ENCODE measurements at places on chromosomes 7 and 10.

GRCh38 chr7:69751026-69751425 lies 152.8 kb downstream of the AUTS2 start:
- no peak for DNase-seq

- no peak for DNase-seq
These were observed 19.2 kb downstream of the ABCB4 start for GRCh38 chr7:87456247-87456646.

DNA sequence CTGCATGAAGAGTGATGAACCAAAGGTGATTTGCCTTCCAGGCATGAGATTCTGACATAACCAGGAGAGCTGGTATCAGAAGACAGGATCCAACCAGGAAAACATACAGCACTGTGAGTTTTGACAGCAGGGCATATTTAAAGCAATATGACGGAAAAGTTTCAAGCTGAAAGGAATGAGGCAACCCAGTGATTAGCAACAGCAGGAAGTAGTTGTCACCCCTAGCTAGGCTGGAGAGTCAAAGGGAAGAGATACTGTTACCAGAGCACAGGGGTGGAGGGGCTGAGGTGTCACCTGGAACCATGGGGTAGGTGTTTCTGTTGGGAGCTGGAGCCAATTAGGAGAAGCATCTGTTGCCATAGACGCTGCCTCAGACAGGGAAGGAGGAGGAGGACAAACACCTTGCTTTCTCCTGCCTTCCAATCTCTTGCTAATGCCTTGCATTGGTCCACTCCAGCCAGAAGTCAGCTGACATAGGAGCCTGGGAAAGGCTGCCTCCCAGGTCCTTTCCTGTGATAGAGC lies 125.4 kb upstream of the SORCS3 start:
- no peak for DNase-seq

GRCh38 chr10:81520688-81521087 lies 354.3 kb upstream of the NRG3 start:
- no peak for DNase-seq

- no peak for DNase-seq
These were observed at the start of gene ADCY1 for GRCh38 chr7:45573661-45574415. TSS of gene ADCY1 (plus strand) at chr7:45574368. CDS start at chr7:45574544, 176 bp downstream.

DNA sequence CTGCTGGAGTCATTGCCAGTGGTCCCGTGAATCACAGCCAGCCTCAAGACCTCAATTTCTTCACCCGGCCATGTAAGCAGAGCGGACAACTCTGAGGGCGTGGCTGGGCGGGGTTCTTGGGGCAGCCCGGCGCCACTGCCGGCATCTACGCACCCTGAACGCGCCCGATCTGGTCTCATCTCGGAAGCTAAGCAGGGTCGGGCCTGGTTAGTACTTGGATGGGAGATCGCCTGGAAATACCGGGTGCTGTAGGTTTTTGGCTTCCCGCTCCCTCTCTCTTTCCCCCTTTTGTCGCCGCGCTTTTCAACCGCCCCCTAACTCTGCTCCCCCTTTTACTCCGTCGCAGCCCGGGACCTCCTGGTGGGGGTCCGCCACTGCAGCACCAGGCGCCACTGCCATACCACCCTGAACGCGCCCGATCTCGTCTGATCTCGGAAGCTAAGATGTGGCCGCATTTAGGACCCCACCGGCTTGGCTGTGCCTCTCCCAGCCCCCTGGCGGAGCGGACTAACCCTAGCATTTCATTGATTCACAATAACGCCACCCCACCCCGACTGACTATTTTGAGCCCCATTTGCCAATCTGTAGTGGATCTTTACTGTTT lies 25.3 kb downstream of the GARIN1A start:
- DNase-seq: peak; percentile 14

DNA sequence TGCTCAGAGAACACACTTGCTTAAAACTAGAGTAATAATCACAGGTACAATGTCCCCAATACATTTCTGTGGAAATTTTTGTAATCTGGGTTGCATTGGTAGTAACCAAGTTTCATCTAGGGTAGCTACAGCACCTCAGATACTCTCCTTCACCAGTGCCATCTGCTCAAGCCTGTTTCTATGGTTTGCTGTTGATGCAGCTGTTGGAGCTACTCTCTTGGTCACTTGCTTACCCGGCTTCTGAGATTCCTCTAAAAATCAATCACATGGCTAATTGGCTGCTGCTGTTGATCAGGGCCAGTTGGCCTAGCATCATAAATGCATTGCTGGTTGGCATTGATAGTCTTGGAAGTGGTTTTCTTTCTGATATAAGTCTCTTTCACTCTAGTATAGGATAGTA lies 220.8 kb downstream of the BICC1 start:
- no peak for DNase-seq

DNA sequence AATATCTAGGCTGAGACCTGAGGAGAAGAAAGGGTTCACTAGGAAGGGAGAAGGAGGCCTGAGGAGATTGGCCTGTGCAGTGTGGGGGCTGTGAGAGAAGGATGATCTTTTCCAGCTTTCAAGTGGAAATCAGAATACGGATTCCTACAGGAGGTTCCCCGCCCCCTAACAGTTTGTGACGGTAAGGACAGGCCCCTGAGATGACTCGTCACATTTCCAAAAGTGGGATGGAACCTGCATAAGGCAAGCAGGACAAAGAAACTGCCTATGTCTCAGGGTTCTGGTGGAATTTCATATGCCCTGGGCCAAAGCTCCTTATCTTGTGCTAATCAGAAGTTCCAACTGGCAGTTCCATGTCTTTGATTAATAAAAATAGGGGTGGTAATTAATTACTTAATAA lies 275.6 kb downstream of the SNX10 start:
- DNase-seq: no peak

DNA sequence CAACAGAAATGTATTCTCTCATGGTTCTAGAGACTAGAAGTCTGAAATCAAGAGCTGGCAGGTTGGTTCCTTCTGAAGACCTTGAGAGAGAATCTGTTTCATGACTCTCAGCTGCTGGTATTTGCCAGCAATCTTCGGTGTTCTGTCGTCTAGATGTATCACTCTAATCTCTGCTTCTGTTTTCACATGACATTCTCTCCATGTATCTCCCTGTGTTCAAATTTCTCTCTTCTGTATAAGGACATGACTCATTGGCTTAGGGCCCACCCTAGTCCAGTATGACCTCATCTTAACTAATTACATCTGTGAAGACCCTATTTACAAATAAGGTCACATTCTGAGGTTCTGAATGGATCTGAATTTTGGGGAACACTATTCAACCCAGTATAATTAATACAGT lies 82.3 kb downstream of the ANKRD7 start:
- no peak for DNase-seq

GRCh38 chr10:125035136-125035535 lies 93.2 kb downstream of the ZRANB1 start:
- DNase-seq: peak; percentile 55

- peak; percentile 55 for DNase-seq
These were observed 7.6 kb downstream of the ATP5F1C start for GRCh38 chr10:7795605-7796004.

- no peak for DNase-seq
These were observed 18.6 kb upstream of the ADRB1 start for GRCh38 chr10:114024876-114025610.

- no peak for DNase-seq
These were observed 97.9 kb downstream of the TMEM168 start for GRCh38 chr7:112692333-112692732.

GRCh38 chr7:8356071-8356470 lies 77.3 kb upstream of the NXPH1 start:
- no peak for DNase-seq

- DNase-seq: no peak
These were observed 588.1 kb upstream of the SEMA3D start for GRCh38 chr7:85774986-85775385.

GRCh38 chr7:149735181-149735602 lies 38.2 kb downstream of the ZNF467 start:
- DNase-seq: no peak

All from endothelial cell of umbilical vein (primary cell).